ENCODE measurements at places on chromosomes 7 and 10.
A peak's percentile ranks its signal among the peaks of the same experiment; 100 is the strongest.

DNA sequence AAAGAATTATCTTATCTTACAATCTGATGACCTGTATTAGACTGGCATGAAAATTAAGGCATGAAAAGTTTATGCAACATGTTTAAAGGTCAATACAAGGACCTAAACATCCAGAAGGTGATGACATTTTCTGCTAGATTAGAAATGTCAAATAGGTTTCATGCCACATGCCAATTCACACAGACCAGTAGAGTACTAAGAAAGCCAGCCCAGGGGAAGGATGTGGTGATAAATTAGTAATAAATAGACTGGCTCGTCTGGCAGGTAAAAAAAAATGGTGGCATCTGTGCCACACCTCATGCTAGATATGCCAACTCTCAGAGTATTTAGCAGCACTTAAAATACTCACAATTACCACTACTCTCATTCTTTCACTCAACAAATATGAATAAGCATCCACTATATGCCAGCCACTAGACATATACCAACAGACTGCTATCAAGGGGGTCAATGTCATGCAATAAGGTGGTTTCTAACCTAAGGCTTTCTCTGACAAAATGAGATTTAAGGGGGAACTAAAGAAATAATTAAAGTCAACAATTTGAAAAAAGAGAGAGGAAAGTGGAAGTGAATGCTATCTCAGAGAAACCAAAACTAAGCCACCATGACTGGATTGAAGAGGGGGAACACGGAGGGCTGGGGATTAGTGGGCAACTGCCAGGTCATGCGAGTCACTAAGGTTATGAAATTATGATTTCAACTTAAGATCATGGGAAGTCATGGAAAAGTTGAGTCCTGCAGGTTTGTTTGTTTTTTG, 83.5 kb downstream of the SGMS1 start:
- no peak for DNase-seq

DNA sequence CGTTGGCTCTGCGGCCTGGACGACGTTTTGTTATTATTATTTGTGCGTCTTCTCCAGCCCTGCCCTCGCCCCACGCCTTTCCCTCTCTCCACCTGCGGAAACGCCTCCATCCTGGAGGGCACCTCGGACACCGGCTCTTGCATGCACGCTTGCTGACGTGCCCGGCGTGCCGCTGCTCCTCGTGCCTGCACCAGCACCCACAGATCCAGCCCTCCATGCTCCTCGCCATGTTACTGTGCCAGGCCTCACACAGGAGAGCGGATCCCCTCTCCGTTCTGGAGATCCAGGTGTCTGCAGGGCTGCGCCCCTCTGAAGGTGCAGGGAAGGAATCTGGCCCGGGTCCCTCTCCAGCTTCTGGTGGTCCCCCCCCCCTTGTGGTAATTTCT, 373.9 kb upstream of the FOXK1 start:
- no peak for DNase-seq

DNA sequence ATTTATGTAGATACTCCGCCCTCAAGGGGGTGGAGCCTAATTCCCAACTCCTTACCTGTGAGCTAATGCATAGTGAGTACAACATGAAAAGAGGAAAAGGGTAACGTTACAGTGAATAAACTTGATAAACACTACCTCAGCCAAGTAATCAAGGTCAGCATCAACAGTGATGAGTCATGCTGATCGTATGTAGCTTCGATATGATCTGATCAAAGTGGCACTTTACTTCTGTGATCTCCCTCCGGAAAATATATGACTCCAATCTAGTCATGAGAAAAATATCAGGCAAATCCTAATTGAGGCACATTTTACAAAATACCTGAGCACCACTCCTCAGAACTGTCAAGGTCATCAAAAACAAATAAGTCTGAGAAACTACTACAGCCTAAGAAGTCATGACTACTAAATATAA, 70.4 kb downstream of the VTI1A start:
- peak; percentile 57 for DNase-seq

DNA sequence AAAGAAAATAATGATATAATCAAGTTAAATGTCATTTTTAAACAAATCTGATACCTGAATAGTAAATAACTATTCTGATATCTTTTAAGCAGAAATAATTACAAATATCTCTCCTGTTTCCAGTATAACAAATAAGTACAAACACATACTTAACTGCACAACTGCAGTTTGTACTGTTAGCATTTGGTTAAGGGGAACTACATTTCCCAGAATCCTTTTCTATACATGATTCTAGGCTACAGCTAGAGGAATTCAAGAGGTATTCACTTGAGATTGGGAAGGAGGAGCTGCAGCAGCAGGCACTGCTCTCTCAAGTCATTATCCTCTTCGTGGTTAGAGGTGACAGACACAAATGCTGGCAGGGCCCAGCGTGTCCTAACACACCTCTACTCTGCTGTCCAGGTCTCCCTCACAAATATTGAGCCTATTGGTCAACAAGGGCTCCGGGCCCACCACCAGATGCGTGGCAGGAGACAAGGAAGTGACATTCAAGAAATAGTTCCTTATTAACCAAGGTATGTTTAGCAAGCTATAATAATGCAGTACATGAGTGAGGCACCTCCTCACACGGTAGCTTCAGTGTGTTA, 255.1 kb upstream of the MKLN1 start:
- DNase-seq: peak; percentile 42

DNA sequence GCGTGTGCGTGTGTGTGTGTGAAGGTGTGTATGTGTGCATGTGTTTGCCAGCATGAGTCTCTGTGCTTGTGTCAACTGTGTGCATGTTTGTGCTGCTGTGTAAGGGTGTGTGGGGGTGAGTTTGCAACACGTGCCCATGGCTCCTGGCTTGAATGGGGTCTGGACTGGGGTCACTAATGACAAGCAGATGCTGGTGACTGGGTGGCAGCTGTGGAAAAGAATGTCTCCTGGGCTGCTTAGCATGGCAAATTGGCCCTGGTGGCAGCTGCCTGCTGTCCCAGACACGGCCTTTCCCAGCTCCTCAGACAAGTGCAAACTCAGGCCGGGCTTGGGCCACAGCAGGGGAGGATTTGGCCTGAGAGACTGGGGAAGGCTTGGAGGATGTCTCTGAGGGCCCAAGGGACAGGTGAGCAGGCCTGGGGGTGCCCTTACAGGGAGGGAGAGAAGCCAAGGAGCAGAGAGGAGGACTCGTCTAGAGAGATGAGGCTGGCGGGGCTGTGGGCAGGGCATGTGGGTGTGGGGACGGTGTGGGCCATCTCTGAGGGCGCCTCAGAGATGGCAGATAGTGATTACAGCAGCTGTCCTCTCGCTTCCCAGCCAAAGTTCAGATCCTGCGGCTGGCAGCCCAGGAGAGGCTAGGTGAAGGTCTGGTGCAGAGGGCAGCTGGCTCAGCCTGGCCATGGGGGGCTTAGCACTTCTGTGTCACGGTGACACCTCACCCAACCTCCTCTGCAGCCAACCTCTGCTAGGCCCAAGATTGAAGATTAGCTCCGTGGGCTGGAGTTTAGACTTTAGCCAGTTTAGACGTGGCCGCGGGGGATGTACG, 1.5 kb downstream of the AQP1 start:
- DNase-seq: no peak

DNA sequence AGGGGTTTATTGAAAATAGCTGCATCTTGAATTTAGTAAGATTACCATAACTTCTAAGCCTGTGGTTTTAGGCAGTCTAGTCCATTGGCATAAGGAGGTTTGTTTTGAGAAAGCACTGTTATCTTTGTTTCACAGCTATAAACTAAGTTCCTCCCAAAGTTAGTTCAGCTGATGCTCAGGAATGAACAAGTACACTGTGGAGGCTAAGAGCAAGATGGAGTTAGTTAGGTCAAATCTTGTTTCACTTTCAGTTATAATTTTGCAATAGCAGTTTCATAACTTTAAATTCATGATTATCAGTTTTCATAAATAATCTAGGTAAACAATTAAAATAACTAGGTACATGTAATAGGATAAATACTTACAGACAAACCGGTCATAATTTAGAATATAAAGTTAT, 15.4 kb downstream of the SEC61G start:
- no peak for DNase-seq

DNA sequence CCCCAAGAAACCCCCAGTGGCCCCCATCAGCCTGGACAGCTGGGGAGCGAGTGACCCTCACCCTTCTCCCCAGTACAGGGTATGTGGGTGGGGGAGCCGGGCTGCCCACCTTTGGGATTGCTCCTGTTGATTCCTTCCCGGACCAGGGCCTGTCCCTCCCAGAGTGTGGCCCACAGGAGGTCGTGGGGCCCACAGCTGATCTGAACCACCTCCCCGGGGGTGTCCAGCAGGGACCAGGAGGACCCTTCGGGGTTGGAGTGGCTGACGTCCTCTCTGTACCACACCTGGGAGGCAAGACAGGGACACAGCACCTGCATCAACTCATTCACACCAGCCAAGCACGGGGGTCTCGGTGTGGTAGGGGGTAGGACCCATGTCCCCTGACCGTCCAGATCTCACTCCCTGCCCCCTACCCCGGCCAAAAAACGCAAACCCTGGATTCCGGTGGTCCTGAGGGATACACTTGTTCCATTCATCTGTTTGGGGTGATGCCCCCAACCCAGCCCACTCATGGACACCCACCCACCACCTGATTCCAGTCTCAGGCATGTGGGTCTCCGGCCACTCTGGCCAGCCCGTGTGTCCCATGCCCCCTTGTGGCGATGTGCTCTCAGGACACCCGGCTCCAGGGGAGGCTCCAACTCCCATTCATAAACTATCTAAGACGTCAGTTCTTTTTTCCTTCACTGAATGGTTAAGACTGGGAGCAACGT, 10.9 kb downstream of the TECPR1 start:
- no peak for DNase-seq

GRCh38 chr10:125089469-125089868, 70.9 kb downstream of the CTBP2 start:
- DNase-seq: no peak

GRCh38 chr10:35398355-35398754, 62.0 kb downstream of the CCNY start:
- no peak for DNase-seq

- peak; percentile 65 for DNase-seq
Measured at GRCh38 chr10:28327491-28327880, 24.6 kb upstream of the MPP7 start.

DNA sequence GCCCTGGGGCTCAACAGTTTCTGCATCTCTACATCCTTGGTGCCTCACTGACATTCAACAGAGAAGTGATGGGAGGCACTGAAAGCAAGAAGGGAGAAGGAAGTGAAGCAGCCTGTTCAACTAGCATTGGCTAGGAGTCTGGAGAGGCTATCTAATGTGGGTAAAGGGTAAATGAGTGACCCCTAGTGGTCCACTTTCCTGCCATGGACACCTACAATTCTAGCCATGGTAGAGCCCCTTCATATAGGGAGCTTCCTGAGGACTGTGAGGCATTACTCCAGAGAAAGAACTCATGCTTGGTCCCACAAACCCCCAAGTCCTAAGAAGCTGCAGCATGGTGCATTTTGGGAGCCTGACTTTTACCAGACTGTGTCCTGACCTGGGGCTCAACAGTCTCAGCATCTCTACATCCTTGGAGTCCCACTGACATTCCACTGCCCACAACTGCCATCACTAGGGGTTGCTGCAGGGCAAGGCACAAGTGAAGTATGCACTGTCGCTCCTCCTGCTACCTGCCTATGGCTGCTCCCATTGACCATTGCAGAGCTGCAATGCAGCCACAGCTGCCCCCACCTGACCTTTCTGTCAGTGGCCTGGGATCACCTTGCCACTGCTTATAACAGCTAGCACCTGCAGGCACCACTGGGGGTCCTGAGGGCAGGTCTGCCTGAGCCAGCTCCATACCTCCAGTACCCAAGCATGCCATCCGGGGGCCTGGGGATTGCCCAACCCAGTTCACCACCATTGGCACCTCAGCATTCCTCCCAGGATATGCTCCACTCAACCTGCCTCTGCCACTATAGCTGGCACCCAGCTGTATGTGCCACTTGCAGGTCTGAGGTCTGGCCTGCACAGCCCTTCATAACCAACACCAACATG, 44.1 kb upstream of the CDK6 start:
- DNase-seq: peak; percentile 15

- no peak for DNase-seq
Measured at GRCh38 chr10:122986335-122986734, 6.1 kb downstream of the PSTK start.

GRCh38 chr7:376306-377079, 86.5 kb downstream of the FOXL3 start:
- no peak for DNase-seq

GRCh38 chr7:151793531-151793951, 83.4 kb downstream of the PRKAG2 start:
- DNase-seq: no peak

DNA sequence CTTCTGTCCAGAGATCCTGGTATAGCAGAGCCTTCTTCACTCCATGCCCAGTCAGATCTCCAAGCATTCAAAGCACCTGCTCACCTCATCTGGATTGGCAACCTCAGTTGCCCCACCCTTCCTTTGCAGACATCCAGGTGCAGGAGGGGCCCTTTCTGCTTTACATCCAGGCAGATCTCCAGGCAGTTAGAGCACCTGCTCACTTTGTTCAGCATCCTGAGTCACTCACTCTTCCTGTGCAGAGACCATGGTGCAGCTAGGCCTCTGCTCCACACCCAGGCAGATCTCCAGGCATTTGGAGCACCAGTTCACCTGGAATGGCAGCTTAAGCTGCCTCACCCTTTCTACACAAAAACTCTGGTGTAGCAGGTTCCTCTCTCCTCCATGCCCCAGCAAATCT, 153.1 kb downstream of the CDK14 start:
- no peak for DNase-seq

- no peak for DNase-seq
Measured at GRCh38 chr10:123838596-123839310, 52.9 kb downstream of the CPXM2 start.

DNA sequence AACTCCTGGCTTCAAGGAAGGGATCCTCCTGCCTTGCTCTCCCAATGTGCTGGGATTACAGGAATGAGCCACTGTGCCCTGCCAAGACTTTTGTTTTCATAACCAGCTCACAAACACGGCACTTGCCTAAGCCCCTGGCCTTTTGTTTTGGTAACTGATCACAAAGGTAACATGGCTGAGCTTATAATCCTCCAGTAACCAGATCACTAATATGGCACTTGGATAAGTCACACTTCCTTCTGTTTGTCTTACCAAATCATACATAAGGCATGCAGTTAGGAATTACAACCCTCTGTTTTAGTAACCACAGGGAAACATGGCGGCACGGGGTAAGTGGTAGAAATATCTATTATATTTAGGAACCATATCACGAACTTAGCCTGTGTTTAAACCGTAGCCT, 577.1 kb downstream of the CALN1 start:
- DNase-seq: no peak

DNA sequence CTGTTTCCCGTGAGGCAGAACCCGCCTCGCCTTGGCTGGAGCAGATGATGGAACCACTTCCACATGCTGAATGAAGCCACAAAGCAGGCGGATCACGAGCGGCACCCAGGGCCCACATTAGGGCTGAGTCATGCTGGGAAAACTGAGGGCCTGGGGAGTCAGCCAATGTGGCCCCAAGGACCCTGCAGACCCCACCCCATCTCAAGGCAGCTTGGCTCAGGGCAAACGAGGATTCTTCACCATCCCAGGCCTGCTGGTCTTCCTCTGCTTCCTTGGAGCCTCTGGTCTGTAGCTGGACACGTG, 488.0 kb downstream of the DNAJB6 start:
- DNase-seq: no peak

GRCh38 chr7:150489782-150490181, 24.9 kb upstream of the GIMAP7 start:
- no peak for DNase-seq

All from renal cortical epithelial cell (primary cell).